Panc1 (cell line): ENCODE measurements at places on chromosomes 3 and 15.

DNA sequence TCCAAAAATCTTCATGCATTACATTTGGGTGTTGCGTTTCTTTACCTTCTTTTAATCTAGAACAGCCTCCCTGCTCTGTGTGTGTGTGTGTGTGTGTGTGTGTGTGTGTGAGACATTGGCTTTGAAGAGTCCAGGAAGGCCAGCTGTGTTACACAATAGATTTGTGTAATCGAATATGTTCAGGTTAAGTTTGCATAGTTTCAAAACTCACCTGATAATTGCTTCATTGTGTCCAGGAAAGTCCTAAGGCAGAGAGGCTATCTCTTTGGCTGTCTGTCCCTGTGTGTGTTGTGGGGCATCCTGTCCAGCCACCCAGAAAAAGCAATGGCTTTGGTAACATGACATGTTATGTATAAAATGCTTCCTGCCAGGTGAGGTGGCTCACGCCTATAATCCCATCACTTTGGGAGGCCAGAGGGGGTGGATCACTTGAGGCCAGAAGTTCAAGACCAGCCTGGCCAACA, 37.5 kb downstream of the ZNF710 start:
- no peak for DNase-seq

- no peak for DNase-seq
Measured at GRCh38 chr3:51500632-51501131, 867 bp upstream of the DCAF1 start.

- no peak for DNase-seq
Measured at GRCh38 chr15:73568564-73569280, 64.5 kb downstream of the NPTN start.

- no peak for DNase-seq
Measured at GRCh38 chr15:79243723-79244122, 38.8 kb upstream of the ANKRD34C start.

DNA sequence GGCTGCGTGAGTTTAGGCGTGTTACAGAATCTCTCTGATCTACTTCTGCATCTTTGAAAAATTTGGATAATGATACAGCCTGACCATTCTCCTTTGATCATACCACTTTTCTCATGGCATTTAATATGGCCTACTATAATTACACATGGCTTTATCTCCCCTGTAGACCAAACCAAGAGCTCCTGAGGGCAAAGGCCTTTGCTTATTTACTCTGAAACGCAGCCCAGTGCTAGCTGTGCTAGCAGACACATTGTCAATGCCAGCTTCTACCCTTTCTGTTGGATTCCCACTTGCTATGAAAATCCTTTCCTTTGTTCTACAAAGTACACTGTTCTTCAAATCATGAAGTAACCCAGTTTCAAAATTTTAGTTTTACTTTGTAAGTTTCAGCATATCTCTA, 16.5 kb upstream of the VGLL4 start:
- DNase-seq = no peak

DNA sequence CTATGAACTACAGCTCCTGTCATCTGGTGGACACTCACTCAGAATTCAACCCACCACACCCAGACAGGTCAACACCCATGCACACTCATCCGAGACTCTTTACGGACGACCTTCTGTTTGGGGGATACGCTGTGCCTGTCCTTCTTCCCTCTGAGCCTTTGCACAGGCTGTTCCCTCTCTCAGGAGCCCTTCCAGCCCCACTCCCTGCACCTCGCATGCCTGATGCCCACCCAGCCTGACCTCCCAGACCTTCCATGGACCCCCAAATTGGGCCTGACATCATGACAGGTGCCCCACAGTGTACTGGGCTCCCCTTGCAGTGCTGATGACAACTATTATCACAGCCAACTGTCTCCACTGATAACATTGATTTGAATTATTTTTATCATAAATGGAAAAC, 135.8 kb downstream of the NSMCE3 start:
- DNase-seq = no peak

DNA sequence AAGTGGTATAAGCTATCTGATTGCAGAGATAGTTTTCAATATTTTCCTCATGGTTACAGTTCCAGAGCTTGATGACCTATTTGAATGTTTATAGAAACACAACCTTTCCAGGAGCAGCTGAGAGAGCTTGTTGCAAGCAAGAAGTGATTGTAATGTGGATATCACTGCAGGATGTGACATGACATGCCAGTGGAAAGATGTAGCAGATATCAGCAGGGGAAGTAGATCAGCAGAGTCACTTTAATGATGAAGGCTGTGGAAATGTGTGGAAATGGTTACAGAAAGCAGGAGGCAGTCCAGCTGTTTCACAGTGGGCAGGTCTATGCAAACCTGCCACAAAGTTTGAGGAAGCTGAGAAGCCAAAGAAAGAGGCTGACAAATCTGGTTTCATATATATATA, 21.0 kb downstream of the TMEM158 start:
- no peak for DNase-seq

DNA sequence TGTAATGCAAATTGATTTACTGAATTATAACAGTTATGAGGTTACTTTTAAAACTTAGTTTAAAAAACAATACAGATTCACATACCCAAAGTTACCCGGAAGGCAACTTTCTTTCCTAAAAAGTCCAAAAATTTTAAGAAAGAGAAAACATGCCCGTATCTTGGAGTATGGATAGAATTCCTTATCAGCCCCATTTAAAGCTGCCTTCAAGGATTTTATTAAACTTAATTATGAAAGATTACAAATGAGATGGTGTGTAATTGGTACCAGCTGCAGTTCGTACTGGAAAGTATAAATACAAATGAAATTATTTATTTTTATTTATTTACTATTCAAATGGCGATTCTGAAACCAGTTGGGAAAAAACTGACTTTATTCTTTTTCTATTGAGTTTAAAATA, 39.4 kb downstream of the SATB1 start:
- DNase-seq = no peak

DNA sequence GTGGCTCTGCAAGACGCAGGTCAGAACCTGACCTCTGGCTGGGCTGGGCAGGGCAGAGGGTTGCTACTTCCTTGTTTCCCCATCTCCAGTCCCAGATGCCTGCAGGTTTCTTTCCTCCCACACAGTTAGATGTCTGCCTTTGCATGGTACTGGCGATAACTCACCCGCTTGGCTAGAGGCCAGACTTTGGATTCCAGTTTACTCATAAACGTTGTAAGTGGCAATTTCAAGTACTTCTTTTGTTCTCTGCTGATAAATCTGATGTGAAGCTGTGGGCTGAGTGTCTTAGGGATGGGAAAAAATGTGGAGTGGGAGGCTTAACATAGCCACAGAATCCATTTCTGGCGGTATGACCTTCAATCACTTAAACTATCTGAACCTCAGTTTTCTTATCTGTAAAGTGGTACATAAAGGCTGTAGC, 194.2 kb downstream of the EBLN2 start:
- no peak for DNase-seq

GRCh38 chr15:28097656-28098359, 1.3 kb downstream of the OCA2 start:
- DNase-seq = no peak
